ENCODE measurements at places on chromosomes 3 and 15.

- no peak for DNase-seq
These were observed 104.2 kb downstream of the OXSM start for GRCh38 chr3:25894101-25894500.

- DNase-seq, result no peak
These were observed 565 bp downstream of the MANF start for GRCh38 chr3:51385621-51386091.

GRCh38 chr15:60326824-60327654 lies 70.7 kb downstream of the ANXA2 start:
- DNase-seq, result no peak

- DNase-seq, result no peak
These were observed 154.3 kb upstream of the CCDC54 start for GRCh38 chr3:107222907-107223306.

DNA sequence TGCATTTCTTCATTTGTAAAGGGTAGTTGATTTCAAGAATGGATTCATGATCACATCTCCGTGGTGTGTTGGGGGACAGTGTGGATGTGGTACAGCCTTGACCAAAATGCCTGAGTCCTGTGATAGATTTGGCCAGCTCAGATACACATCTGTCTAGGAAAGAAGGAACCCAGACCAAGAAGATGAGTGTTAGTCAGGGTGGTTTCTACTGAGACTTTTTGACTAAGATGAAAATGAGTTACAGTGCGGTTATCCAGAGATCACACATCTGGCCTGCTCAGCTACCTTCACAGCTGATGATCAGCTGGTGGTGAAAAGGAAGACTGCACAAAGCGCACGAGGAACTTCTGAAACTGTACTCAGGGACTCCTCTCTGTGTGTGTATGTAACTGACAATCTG lies 68.0 kb downstream of the FNDC3B start:
- DNase-seq, result peak; percentile 50

DNA sequence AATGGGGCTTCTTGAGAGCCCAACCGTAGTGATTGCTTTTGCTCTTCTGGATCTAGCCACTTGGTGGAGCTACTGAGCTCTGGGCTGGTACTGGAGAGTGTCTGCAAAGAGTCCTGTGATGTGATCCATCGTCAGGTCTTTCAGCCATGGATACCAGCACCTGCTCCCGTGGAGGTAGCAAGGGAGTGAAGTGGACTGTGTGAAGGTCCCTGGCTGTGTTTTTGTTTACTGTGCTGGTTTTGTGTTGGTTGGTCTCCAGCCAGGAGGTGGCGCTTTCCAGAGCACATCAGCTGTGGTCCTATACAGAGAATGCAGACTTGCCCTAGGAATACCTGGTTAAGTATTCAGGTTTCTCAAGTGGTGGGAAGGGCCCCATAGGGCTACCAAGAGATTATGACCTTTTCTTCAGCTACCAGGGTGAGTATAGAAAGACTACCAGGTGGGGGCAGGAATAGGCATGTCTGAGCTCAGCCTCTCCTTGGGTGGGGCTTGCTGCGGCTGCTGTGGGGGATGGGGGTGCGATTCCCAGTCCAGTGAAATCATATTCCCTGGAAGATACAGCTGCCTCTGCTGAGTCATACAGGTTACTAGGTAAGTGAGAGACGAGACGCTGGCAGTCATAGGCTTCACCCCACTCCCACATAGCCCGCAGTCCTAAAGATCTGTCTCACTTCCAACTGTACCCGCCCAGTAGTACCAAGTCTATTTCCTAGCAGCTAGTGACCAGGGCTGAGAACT lies 733.7 kb downstream of the ZNF385D start:
- no peak for DNase-seq

DNA sequence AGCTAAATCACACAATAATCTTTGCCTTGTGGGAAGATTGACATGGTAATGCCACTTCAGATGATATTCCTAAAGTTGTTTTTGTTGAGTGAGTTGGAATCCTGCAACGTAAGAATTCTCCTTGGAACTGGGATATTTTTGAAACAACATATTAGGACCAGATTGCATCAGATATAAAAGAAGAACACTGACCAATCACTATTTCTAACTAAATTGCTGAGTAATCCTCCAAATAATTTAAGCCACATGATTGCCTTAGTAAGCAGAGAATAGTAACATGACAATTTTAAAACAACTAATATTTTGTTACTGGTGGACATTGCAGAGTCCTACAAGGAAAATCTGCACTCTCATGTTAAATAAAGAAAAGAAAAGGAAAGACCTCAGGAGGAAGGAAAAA lies 353.9 kb upstream of the LMCD1 start:
- DNase-seq, result no peak

GRCh38 chr15:39333896-39334295 lies 247.0 kb upstream of the THBS1 start:
- no peak for DNase-seq

DNA sequence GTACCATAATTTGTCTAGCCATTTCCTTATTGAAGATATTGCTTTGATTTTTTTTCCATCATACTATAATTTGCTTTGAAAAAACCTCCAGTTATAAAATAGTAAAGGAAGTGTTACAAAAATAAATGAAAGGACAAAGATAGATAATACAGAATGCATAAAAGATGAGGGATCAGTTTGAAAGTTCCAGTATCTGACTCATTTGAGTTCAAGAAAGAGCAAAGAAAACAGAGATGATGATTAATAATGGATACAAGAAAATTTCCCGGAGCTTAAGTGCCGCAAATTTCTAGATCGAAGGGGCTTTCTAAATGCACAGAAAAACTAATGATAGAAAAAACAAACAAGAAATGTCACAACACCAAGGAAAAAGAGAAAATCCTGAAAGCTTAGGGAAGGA lies 4.3 kb downstream of the WDR48 start:
- no peak for DNase-seq

GRCh38 chr3:52917044-52917443 lies 19.7 kb upstream of the STIMATE start:
- no peak for DNase-seq

- no peak for DNase-seq
These were observed 271.1 kb upstream of the C2CD4B start for GRCh38 chr15:62436235-62436634.

DNA sequence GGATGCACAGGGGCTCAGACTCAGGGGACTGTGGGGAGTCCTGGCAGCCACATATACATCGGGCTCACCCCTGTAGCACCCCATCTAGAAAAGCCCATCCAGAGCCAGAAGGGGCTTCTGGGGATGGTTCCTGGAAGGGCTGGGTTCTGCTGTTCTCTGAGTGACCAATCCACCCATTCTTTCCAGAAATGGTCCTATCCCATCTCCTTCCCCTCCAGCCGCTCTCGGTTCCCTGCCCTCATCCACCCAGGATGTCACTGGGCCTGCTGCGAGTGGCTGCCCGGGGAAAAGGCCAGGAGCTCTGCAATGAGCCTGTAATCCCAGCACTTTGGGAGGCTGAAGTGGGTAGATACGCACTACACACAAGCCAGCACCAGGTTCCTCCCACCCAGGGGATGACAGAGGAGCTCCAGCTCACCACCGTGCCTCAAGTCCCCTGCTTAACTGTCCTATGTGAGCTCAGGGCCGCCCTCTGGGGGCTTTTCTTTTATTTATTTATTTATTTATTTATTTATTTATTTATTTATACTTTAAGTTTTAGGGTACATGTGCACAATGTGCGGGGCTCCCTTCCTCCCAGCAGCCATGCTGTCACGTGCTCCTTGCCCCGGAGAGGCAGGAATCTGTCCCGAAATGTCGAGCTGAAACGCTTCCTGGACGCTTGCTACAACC lies 13.6 kb upstream of the CSK start:
- no peak for DNase-seq

DNA sequence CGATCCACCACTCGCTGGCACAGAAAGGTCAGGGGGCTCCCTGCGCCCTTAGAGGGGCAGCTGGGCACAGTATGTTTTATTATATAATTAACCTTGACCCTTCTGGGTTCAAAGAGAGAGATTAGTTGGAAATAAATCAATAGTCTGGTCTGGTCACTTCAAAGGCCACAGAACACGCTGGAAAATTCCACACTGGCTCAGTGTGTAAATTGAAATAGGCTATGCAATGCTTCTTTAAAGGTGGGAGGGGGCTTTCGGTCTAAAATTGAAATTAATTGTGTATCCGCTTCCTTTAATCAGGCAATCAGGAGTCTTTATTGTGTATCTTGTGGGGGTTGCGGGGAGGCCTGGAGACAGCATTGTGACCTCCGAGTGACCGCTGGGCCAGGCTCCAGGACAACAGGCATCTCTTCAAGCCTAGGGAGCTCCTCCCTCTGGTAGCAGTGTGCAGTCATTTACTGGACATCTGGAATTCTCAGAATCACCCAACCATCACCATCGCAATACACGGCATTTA lies 8.0 kb downstream of the RNU5B-1 start:
- DNase-seq, result no peak

GRCh38 chr15:46856839-46857502 lies 860.3 kb upstream of the SEMA6D start:
- no peak for DNase-seq

- peak; percentile 51 for DNase-seq
These were observed 51.7 kb downstream of the ARNT2 start for GRCh38 chr15:80455668-80456442.

GRCh38 chr3:74643636-74644035 lies 29.2 kb upstream of the CNTN3 start:
- DNase-seq, result no peak

- no peak for DNase-seq
These were observed 21.6 kb downstream of the BUB1B start for GRCh38 chr15:40182358-40183029.

DNA sequence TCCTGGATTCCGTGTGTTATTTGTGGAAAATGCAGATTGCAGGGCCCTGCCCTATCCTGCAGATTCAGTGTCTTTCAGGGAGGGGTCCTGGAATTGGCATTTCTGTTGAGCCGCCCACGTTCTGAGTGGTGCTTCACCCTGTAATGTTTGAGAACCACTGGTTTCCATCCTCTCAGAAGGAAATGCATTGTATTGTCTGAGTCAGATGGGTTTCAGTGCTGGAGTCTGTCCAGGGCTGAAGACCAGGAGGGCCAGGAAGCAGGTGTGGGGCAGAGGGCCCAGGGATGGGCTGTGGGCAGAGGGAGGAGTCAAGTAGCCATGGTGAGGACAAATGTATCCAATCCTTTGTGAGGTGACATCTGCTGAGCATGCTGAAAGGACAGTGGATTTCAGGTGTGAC lies 123.8 kb downstream of the SV2B start:
- no peak for DNase-seq

- peak; percentile 35 for DNase-seq
These were observed 17.0 kb downstream of the ILDR1 start for GRCh38 chr3:122004991-122005565.

- no peak for DNase-seq
These were observed 32.2 kb upstream of the LACTB start for GRCh38 chr15:63089260-63090043.

- no peak for DNase-seq
These were observed 396.5 kb upstream of the GBE1 start for GRCh38 chr3:82157952-82158351.

DNA sequence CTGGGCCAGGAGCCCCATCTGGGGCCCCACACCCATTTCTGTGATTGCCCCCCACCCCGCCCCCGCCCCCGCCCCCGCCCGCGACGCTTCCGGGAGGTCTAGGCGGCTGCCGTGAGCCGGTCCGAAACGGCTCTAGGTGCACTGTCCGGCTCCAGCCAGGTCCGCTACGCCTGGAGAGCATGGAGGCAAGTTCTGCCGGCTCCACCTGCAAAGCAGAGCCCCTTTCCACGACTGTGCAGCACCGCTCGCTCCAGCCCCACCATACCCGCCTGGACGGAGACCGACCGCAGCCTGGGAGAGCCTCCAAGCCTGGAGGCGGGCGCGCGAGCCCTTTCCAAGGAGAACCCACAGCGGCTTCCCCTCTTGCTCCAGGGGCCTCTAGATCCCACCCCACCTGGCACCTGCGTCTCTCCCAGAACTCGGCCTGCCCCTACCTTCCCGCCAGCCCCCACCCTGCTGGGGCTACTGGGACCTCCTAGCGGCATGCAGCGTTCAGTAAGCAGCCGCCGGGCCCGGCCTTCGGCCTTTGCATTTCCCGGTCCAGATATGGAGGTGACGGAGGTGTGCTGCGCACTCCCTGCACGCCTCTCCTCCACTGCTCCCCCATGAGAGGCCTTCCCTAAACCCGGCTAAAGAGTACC lies 66.2 kb downstream of the KLF13 start:
- DNase-seq, result no peak

- no peak for DNase-seq
These were observed 20.1 kb upstream of the CD96 start for GRCh38 chr3:111521891-111522290.

DNA sequence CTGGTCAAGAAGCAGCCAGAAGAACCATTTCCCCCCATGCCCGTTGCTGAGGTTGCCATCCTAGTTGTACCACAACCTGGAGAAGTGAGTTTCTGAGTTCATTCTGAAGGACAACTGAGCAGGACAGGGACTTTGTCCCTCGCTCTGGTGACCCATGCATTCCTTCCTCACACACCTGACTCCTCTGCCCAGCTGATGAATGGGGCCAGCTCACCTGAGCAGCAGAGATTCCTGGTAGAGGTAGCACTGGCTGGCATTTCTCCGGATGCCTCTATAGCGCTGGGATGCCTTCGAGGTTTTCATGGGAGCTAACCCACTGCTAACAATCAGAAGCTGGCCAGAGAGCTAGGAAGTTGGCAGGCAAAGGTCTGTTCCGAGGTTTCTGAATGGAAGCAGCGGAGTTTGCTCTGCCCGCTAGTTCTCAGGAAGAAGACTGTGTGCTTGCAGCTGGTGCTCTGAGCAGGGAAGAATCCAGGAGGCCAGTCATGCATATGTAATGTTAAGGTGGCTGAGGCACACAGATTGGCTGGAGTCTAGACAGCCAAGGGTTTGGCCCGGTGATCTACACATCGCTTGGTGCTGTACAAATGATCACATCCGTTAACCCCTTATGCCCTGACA lies at the start of gene TMC3:
TSS of gene TMC3 (minus strand) at position 439 of the 621 bp plus-strand sequence. CDS start at position 303, 136 bp downstream.
- DNase-seq, result no peak

- DNase-seq, result no peak
These were observed 26.4 kb downstream of the ACAA1 start for GRCh38 chr3:38110314-38111050.

- no peak for DNase-seq
These were observed 589.4 kb downstream of the NLGN1 start for GRCh38 chr3:173986861-173987410.

GRCh38 chr15:43958861-43959330 lies 132.1 kb downstream of the WDR76 start:
- DNase-seq, result no peak

DNA sequence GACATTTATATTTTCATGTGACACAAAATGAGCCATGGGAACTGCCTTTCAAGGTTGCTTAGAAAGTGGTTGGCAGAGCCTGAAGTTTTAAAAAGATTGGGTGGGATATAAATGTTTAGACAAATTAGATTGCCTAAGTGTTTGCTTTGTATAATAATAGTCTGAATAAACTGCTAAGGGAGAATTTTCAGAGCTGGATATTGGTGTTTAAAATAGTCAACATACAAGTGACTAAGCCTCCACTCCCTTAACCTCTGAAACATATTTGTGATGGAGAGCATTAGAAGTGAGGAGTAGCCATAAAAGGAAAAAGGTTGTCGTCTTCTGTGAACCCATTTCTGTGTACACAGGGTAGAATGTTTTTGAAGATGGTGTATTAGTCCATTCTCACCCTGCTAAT lies 201.6 kb downstream of the THSD4 start:
- DNase-seq, result no peak

GRCh38 chr15:100714749-100715342 lies 112.5 kb downstream of the ASB7 start:
- no peak for DNase-seq

GRCh38 chr3:70979983-70980645 lies 603.4 kb downstream of the FOXP1 start:
- DNase-seq, result no peak

All from stimulated activated CD4-positive, alpha-beta T cell treated with anti-CD3 and anti-CD28 coated beads, Interleukin-2, amount 100 ng/mL, for 24 hours (primary cell).